Stimulated activated CD4-positive, alpha-beta T cell treated with anti-CD3 and anti-CD28 coated beads, Interleukin-2, amount 100 ng/mL, for 24 hours (primary cell): ENCODE measurements at places on chromosomes 2 and 18.

- no peak for DNase-seq
These were observed 90.4 kb upstream of the CBLN2 start for GRCh38 chr18:72634500-72634899.

GRCh38 chr2:173456960-173457359 is 102.3 kb downstream of the CDCA7 start:
- no peak for DNase-seq

DNA sequence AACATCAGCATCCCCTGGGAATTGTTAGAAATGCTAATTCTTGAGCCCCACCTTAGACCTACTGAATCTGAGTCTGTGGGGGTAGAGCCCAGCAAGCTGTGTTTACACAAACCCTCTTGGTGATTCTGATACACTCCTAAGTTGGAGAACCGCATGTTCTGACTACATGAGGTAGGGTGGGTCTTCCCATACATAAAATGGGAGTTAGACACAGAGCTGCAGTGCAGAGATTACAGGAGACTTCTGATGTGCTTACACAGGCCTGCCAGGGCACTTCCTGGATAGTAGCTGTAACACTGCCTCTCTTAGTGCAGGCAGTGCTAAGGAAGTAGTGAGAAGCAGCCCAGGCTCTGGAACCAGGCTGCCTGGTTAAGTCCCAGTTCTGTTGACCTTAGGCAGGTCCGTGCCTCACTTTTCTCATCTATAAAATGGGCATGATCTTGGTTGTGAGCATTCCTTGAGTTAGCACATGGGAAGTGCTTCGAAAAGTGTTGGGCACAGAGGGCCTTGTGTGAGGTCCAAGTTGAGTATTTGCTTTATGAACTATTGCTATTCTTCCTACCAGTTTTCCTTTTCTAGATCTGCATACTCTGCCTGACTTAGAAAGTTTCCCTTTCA is 67.3 kb downstream of the GLI2 start:
- no peak for DNase-seq

GRCh38 chr2:149050188-149050587 is 11.7 kb downstream of the LYPD6B start:
- DNase-seq = no peak

DNA sequence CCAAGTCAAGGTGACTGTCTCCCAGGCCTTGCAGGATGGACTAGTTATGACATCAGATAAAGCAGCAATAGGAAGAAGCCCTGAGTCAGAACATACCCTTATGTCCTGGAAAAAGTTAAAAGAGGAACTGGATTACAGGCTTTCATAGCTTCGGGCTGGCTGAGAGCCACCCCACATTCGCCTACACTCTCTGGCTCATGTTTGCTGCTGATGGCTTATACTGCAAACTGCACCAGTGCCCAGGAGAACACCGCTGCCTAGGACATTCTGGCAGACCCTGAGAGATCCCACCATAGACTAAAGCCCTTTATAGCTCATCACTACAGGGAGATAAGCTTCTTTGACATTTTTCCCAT is 20.3 kb downstream of the SLC8A1 start:
- no peak for DNase-seq

GRCh38 chr2:54850171-54851122 is 127.0 kb downstream of the EML6 start:
- no peak for DNase-seq

GRCh38 chr2:22406625-22407024 is 978.4 kb upstream of the KLHL29 start:
- no peak for DNase-seq

DNA sequence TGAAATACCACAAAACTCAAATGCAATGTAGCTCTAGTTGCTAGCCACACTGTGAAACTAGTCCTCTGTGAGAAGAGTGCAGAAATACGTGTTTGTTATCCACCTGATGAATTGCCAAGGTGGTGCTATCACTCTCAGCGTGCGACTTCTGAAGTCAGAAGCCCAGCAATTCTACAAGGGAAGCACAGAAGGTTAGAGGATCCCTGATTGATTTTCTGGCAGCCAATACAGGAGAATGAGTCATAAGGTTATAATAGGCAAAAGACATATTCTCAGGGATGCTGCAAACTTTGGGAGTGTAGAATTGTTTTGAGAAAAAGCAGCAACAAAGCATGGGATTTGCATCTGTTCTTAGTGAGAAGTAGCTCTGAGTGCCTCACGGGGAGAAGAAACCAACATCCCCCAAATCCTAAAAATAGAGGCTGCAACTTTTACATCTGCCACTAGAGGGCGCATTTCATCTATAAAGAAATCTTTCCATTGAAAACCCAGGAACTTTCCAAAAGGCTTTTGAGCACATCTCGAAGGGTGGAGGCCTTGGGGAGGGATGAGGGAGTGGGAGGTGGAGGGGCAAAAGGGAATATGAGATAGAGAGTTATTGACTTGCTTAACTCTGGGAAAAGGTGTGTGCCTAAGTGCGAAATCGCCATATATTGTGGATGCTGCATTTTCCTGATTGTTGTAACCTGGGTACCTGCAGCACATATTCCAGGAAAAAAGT is 78.0 kb downstream of the TMEM182 start:
- DNase-seq = no peak

DNA sequence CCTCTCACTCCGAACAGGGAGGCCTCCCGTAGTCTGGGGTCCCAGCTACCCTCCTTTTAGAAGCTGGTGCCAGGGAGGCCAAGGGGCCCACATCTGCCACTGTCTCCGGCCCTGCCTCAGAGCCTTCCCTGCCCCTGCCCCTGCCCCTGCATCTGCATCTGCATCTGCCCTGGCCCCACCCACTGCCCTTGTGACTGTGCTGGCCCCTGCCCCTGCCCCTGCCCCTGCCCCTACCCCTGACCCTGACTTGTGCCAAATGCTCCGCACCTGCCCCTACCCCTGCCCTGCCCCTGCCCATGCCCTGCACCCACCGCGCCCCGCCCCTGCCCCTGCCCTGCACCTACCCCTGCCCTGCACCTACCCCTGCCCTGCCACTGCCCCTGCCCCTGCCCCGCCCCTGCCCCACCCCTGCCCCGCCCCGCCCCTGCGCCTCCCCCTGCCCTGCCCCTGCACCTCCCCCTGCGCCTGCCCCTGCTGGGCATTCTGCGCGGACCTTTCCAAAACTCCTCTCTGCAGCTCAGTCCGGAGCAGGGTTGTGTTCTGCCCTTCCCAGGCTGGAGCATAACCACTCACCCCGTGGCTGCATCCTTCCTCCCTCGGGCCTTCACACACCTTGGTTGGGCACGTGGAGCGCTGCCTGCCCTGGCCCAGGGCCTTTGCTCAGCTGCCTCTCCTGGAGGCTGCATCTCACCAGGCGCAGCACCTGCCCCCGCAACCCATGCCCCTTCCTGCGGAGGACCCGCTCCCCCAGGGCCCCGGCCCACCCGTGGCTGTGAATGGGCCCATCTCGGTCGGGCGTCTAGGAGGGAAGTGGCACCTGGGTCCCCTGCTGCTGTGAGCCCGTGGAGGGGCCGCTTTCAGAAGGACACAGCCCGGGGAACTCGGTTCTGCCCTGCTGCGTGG is 5.4 kb downstream of the SNTG2 start:
- no peak for DNase-seq

DNA sequence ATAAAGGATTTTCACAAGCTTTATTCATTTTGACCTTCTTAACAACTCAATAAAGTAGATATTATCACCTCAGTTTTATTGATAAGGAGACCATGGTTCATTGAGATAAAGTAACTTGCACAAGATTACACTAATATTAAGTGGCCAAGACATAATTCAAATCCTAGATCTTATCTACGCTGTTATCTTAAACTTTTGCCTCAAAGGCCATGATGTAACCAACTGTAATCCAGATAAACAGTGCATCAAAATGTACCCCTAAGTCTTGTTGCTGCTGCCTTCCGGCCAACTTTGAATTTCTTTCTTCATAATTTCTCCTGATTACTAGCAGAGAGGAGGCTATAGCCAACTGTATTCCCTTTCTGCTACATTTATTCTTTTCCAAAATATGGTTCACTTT is 1094.8 kb upstream of the PIK3C3 start:
- no peak for DNase-seq

DNA sequence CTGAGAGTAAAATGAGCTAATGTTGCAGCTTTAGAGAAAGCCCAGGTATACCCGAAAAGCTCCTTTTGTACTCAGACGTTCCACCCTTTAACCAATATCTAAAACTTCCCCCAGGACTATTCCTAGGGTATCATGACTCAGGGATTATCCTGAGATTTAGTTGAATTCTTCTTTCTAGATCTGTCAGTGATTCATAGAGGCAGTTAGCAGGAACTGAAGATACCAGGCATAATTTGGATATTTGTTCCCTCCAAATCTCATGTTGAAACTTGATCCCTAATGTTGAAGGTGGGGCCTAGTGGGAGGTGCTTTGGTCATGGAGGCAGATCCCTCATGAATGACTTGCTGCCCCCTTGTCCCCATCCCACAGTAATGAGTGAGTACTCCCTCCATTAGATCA is 161.2 kb upstream of the LRP1B start:
- no peak for DNase-seq

DNA sequence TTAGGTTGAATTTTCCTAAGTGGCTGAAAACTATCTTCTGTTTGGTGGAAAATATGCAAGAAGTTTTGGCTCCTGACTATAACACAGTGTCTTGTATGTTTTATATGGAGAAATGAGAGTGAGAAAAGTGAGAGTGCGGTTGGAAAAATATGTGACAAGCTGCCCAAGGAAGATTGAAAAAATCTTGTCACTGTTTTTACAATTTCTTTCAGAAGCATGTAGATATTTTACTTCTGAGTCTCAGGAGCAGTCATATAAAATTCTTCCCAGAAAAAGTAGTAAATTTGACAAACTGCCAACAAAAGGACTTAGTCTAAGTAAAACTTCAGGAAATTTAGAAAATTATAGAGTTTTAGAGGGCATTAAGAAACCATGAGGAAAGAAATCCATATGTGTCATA is 19.4 kb upstream of the RMND5A start:
- DNase-seq = no peak

DNA sequence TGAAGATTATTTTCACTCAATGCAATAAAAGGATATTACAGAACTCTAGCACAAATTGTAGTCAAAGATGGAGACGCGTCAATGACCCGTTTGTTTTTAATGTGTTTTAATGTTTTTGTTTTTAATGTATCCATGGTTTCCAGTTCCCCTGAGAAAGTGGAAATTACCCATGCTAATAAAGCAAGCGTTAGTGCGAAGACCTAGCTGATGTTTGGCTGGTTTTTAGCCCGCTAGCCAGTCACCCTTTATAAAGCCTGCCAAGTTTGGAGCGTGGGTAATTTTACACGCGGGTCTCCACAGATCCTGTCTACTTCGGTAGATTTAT is 430 bp upstream of the CHMP1B start:
- no peak for DNase-seq

DNA sequence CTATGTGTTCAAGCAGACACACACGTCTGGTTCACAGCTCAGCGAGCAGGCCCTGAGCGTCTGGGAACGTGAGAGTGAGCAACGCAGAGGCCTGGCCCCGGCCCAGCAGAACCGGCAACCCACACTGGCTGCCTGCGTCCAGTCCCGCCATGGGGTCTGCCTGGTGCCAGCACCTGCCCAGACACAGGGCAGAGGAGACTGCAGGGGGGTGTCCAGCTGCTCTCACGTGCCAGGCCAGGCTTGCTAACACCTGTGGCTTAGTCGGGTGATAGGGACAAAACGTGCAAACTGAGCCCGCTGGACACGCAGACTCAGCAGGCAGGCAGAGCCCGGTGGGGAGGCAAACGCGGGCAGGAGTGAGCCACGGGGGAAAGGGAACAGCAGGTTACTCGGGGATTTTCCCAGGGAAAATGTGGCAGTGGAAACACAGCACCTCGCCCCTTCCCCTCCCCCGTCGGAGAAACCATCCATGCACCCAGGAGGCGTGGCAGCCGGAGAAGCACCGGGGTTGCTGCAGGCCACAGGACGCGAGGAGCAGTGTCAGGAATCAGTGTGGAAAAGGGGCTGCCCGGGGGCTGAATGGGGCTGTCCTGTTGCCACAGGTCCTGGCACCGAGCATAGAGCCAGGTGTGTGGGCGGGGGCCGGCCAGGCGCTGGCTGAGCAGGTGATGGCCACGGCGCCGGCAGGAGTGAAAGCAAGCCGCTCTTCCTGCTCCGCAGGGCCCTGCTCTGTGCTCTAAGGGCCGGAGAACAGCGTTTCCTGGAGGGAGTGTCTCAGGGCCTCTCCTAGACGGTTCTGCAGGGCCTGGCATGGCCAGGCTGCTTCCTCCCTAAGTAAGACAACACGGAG is 154.7 kb downstream of the HDAC4 start:
- DNase-seq = no peak

GRCh38 chr18:48162956-48163737 is 232.7 kb upstream of the SMAD2 start:
- no peak for DNase-seq

- no peak for DNase-seq
These were observed 40.8 kb downstream of the BUB1 start for GRCh38 chr2:110637093-110637492.

DNA sequence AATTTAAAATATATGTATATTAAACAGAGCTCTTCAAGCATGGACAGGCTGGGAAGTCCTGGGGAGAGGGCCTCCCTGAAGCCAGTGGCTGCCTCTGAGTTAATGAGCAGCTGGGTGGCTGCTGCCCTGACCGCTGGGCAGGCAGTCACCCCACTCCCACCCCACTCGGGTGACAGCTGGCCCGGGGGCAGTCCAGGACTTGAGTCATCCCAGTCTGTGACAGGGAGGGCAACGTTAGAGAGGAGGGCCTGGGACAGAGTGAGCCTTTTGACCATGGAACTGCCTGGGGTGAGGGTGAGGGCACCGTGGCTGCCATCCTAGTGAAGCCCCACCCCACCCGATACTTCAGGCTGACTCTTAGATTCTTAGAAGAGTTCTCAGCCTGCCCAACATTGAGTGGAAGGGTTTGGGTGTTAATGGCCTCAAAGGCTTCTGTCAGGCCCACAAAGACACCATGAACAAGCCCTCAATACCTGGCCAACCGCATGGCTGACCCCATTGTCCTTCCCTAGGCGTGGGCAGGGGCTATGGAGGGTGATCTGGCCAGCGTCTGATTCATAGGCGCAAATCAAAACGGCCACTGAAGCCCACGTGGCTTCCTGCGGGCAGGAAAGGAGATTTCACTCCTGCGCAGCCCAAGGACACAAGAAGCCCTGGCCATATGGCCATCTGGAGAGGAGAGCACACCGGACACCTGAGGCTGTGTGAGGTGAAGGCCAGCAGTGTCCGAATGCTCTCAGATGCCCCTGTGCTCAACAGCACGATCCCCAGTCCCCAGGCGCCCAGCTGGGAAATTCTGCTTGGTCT is 47.5 kb downstream of the MRPS5 start:
- no peak for DNase-seq

DNA sequence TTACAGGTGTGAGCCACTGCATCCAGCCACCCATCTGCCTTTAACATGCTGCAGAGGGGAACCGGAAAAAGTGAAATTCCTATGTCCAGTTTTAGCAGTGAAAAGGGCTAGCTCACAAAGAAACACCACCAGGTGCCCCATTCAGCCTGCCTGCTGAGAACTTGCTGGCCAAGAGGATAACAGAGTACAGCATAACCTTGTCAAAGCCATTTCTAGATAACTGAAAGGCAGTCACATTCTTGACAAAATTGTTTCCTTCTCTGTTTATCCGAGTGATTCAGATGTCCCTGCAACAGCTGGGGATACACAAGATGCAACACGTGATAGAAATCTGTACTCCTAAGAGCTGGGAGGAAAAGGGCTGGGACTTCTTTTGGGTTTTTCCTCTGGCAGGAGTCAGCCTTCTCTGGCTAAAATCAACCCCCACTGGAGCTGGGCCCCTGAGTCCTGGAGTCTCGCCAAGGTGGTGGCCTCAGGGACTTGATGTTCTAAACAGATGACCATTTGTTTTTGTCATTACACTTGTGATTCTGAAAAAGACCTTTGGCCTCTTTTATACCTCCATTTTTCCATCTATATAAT is 505.4 kb downstream of the BCL11A start:
- DNase-seq = no peak
